Thoracic aorta (tissue), 2 donors: ENCODE measurements at places on chromosomes 2 and 18. TPM values are rescaled to one million over a fixed set of nuclear protein-coding genes. Genes with fewer than 3 reads are reported as not detected.

GRCh38 chr2:240013343-240013742, 11.8 kb downstream of the NDUFA10 start:
- peaks cover 65% of the 10 kb centered on the region for H3K36me3 ChIP-seq
- H3K27ac ChIP-seq = no peak overlapping the region
- H3K27me3 ChIP-seq = no peaks in the 10 kb centered on the region
- no peak overlapping the region for H3K4me3 ChIP-seq
- H3K4me1 ChIP-seq = no peaks in the 10 kb centered on the region

DNA sequence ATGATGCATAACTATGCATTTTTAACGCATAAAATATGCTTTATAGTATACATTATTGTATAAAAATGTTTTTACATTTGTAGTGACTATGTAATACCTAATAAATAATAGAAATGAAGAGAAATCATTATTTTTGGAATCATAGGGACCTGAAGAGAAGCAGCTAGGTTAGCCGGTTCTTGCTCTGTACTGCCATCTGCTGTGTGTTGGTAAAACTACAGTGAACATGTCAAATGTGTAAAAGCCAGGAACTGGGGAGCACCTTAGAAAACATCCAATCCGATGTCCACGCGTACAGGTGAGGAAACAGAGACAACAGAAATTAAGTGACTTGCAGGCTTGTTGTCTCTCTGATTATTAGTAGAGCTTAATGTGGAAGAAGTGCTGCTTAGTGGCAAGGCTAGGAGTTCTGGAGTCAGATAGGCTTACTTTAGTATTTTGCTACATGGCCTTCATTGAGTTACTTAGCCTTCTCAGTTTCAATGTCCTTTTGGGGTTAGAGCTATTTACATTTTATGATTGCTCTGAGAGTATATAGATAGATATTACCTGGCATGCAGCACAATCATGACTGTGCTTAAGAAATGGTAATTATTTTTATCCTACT, 386.5 kb downstream of the DLGAP1 start:
- H3K27me3 ChIP-seq = no peaks in the 10 kb centered on the region
- DNase-seq = no peak
- H3K36me3 ChIP-seq = no peaks in the 10 kb centered on the region
- H3K4me3 ChIP-seq = no peak overlapping the region
- no peak overlapping the region for H3K27ac ChIP-seq
- H3K4me1 ChIP-seq = no peaks in the 10 kb centered on the region

GRCh38 chr2:25617948-25618646, 55.3 kb downstream of the DTNB start:
- H3K36me3 ChIP-seq = no peaks in the 10 kb centered on the region
- no peaks in the 10 kb centered on the region for H3K27me3 ChIP-seq
- H3K4me1 ChIP-seq = peaks cover 19% of the 10 kb centered on the region
- H3K27ac ChIP-seq = peak overlapping the region; percentile 85
- peak overlapping the region; percentile 50 for H3K4me3 ChIP-seq
- no peak for DNase-seq

- H3K4me1 ChIP-seq = peaks cover 48% of the 10 kb centered on the region
- H3K36me3 ChIP-seq = no peaks in the 10 kb centered on the region
- H3K27ac ChIP-seq = no peak overlapping the region
- DNase-seq = no peak
- no peak overlapping the region for H3K4me3 ChIP-seq
- no peaks in the 10 kb centered on the region for H3K27me3 ChIP-seq
Measured at GRCh38 chr2:105798595-105798994, 53.9 kb downstream of the NCK2 start.

- peak overlapping the region; percentile 44 for H3K27ac ChIP-seq
- H3K4me3 ChIP-seq = no peak overlapping the region
- peaks cover 25% of the 10 kb centered on the region for H3K4me1 ChIP-seq
- H3K27me3 ChIP-seq = no peaks in the 10 kb centered on the region
- DNase-seq = no peak
- H3K36me3 ChIP-seq = no peaks in the 10 kb centered on the region
Measured at GRCh38 chr2:39568116-39568515, 97.6 kb upstream of the TMEM178A start.

Gene RAMP1
- total RNA-seq = 525 TPM

Gene IL1F10
- total RNA-seq = not detected
